ENCODE measurements at places on chromosomes 4 and X. TPM values are rescaled to one million over a fixed set of nuclear protein-coding genes. Genes with fewer than 3 reads are reported as not detected.
A peak's percentile ranks its signal among the peaks of the same experiment; 100 is the strongest.

GRCh38 chr4:127759228-127759820 lies 22.8 kb upstream of the HSPA4L start:
- no peaks in the 10 kb centered on the region for H3K27me3 ChIP-seq
- no peaks in the 10 kb centered on the region for H3K36me3 ChIP-seq
- no peaks in the 10 kb centered on the region for H3K4me1 ChIP-seq

DNA sequence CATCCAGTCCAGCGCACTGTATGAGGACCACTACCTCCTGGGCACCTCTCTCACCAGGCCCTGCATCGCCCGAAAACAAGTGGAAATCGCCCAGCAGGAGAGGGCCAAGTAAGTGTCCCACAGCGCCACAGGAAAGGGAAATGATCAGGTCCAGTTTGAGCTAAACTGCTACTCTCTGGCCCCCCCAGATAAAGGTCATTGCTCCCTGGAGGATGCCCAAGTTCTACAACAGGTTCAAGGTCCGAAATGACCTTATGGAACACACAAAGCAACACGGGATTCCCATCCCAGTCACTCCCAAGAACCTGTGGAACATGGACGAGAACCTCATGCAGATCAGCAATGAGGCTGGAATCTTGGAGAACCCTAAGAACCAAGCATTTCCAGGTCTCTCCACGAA lies 104.1 kb downstream of the PLS3 start:
- no peak for DNase-seq
- no peaks in the 10 kb centered on the region for H3K4me1 ChIP-seq
- H3K27ac ChIP-seq: no peak overlapping the region
- no peak overlapping the region for H3K4me3 ChIP-seq

DNA sequence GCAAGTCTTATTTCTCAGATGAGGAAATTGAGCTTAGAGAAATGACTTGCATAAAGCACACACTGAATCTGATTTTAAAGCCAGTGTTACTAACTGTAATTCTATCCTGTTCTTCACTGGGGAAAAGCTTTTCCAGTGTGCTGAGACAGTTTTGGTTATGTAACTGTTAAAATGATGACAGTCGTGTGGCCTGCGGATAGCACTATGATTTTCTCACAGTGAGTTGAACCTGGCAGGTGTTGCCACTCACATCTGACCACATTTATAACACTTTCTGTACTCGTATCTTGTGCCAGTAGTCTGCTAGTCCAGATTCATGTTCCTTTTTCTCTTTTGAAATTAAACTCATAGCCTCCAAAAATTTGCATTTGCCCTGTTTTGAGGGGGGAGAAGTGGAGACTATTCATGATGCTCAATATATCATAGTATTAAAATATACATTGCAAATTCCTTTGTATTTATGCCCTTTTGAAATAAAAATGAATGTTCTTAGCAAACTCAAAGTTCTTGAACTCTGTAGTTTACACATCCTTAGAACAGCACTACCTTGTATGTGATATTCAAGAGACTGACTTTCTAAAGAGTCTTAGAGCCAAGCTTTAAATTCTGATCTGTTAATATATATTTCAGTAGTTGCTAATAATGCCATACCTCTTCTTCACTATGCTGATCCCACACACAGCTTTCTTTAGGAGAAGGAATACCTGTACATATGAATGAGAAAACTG lies 132.3 kb downstream of the PDLIM5 start:
- H3K4me1 ChIP-seq: no peaks in the 10 kb centered on the region
- H3K27me3 ChIP-seq: no peaks in the 10 kb centered on the region
- peaks cover 15% of the 10 kb centered on the region for H3K36me3 ChIP-seq

The AFAP1 gene
- polyA plus RNA-seq: 4.1 TPM

- no peak for DNase-seq
- H3K4me3 ChIP-seq: no peak overlapping the region
- no peaks in the 10 kb centered on the region for H3K27me3 ChIP-seq
- no peaks in the 10 kb centered on the region for H3K36me3 ChIP-seq
- no peaks in the 10 kb centered on the region for H3K4me1 ChIP-seq
Observed at GRCh38 chr4:110975338-110975737, 352.5 kb upstream of the PITX2 start.

DNA sequence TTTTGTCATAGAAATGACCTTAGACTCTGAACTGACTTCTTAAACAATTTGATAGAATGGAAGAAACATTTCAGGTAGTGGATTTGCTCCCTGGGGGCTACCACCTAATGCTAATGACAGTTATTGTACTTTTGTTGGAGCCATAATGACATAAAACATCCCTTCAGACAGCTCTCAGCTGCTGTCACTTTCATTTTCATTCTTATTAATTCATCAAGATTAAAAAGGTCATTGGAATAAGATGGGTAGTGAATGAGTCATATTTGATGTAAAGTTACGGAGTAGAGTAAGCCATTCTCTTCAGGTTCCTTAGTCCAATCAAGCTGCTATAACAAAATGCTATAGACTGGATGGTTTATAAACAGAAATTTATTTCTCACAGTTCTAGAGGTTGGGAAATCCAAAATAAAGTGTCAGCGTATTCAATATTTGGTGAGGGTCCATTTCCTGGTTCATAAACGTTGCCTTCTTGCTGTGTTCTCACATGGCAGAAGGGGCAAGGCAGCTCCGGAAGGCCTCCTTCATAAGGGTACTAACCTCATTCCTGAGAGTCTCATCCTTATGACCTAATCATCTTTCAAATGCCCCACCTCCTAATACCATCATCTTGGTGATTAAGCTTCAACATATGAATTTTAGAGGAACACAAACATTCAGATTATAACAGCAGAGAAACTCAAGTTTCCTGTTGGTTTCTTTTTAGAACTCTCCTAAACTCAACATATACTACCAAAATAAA lies 268.5 kb downstream of the ARAP2 start:
- no peaks in the 10 kb centered on the region for H3K4me1 ChIP-seq
- H3K4me3 ChIP-seq: no peak overlapping the region
- no peaks in the 10 kb centered on the region for H3K27me3 ChIP-seq

GRCh38 chrX:19515615-19516105 lies 352 bp upstream of the MAP3K15 start:
- peaks cover 4% of the 10 kb centered on the region for H3K27me3 ChIP-seq
- H3K4me3 ChIP-seq: no peak overlapping the region
- peaks cover 6% of the 10 kb centered on the region for H3K4me1 ChIP-seq

GRCh38 chr4:173121076-173121561 lies 47.5 kb upstream of the GALNT7 start:
- no peaks in the 10 kb centered on the region for H3K36me3 ChIP-seq
- peaks cover 31% of the 10 kb centered on the region for H3K4me1 ChIP-seq
- no peak overlapping the region for H3K4me3 ChIP-seq
- H3K27ac ChIP-seq: no peak overlapping the region

DNA sequence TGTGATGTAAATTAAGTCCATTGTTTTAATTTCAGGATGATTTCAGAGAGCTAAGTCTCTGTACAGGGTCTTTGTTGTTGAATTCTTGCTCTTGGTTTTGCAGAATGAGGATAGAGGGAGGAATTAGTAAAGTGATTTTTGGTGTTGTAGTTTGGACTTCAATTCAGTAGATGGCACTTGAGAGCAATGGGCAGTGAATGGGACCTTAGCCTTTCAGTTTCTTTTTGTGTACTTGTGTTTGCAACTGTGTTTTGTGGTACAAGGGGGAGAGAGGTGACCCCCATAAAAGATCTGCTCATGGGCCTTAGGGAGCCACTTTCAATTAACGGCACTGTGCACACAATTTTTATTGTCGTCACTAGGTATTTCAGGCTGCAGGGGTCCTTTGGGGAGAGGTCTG lies 340.0 kb downstream of the DCAF12L2 start:
- no peaks in the 10 kb centered on the region for H3K27me3 ChIP-seq
- no peaks in the 10 kb centered on the region for H3K36me3 ChIP-seq
- no peak overlapping the region for H3K27ac ChIP-seq
- DNase-seq: no peak

- peaks cover 3% of the 10 kb centered on the region for H3K4me1 ChIP-seq
- H3K27me3 ChIP-seq: no peaks in the 10 kb centered on the region
- H3K27ac ChIP-seq: peak overlapping the region; percentile 37
- H3K4me3 ChIP-seq: no peak overlapping the region
Observed at GRCh38 chr4:55445921-55446577, 50.3 kb downstream of the TMEM165 start.

- H3K27ac ChIP-seq: peak overlapping the region; percentile 49
- peaks cover 21% of the 10 kb centered on the region for H3K27me3 ChIP-seq
- no peak for DNase-seq
- H3K4me1 ChIP-seq: peaks cover 14% of the 10 kb centered on the region
- H3K36me3 ChIP-seq: no peaks in the 10 kb centered on the region
Observed at GRCh38 chrX:40109288-40110008, 11.7 kb upstream of the BCOR start.

DNA sequence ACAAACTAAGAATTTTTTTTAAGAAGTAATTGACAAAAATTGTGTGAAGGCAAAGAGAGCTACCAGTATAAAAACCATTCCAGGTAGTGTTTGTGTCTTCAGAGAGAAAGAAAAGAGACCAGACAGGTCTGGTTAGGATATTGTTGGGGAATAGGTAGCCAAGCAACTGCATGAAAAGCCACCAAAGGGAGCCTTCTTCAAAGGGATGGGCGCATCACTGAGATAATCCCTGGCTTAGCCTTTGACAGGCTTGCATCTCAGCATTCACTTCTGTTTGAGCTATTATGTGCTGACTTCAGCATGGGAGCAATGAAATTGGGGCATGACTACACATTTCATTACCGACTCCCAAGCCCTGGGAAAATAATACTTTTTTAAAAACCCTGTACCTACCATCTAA lies 496.6 kb downstream of the IL1RAPL1 start:
- H3K4me1 ChIP-seq: no peaks in the 10 kb centered on the region
- no peak overlapping the region for H3K27ac ChIP-seq
- no peak for DNase-seq
- H3K36me3 ChIP-seq: no peaks in the 10 kb centered on the region
- no peak overlapping the region for H3K4me3 ChIP-seq

DNA sequence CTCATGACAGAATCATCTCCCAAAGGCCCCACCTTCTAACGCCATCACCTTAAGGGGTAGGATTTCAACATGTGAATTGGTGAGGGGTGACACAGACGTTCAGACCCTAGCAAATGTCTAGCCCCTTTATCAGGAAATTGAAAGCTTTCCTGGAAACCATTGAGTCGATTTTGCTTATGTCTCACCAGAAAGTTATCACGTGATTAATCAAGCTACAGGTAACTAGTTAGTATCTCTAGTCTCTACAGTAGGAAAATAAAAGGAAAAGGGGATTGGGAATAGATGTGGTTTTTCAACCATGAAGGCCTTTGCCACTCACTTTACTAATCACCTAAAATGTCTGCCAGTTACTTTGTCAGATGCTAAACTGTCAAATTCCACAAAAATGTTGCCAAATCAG lies 1133.0 kb downstream of the PDHA2 start:
- no peaks in the 10 kb centered on the region for H3K4me1 ChIP-seq
- no peak overlapping the region for H3K4me3 ChIP-seq
- DNase-seq: no peak
- H3K27ac ChIP-seq: no peak overlapping the region

GRCh38 chrX:11462648-11463047 lies 169.4 kb downstream of the AMELX start:
- DNase-seq: no peak
- no peaks in the 10 kb centered on the region for H3K36me3 ChIP-seq
- H3K27ac ChIP-seq: no peak overlapping the region

The ARR3 gene
- not detected for polyA plus RNA-seq

The NCAPG gene
- polyA plus RNA-seq: 1.8 TPM

GRCh38 chrX:12901486-12901885 lies 4.9 kb upstream of the TLR8 start:
- no peaks in the 10 kb centered on the region for H3K27me3 ChIP-seq
- no peak overlapping the region for H3K4me3 ChIP-seq
- no peaks in the 10 kb centered on the region for H3K4me1 ChIP-seq
- peak; percentile 23 for DNase-seq
- no peak overlapping the region for H3K27ac ChIP-seq
